ENCODE measurements at places on chromosomes 2 and 18.

- no peak for DNase-seq
Measured at GRCh38 chr2:161725297-161725696, 101.1 kb downstream of the SLC4A10 start.

- no peak for DNase-seq
Measured at GRCh38 chr18:79556829-79557585, 122.6 kb upstream of the CTDP1 start.

DNA sequence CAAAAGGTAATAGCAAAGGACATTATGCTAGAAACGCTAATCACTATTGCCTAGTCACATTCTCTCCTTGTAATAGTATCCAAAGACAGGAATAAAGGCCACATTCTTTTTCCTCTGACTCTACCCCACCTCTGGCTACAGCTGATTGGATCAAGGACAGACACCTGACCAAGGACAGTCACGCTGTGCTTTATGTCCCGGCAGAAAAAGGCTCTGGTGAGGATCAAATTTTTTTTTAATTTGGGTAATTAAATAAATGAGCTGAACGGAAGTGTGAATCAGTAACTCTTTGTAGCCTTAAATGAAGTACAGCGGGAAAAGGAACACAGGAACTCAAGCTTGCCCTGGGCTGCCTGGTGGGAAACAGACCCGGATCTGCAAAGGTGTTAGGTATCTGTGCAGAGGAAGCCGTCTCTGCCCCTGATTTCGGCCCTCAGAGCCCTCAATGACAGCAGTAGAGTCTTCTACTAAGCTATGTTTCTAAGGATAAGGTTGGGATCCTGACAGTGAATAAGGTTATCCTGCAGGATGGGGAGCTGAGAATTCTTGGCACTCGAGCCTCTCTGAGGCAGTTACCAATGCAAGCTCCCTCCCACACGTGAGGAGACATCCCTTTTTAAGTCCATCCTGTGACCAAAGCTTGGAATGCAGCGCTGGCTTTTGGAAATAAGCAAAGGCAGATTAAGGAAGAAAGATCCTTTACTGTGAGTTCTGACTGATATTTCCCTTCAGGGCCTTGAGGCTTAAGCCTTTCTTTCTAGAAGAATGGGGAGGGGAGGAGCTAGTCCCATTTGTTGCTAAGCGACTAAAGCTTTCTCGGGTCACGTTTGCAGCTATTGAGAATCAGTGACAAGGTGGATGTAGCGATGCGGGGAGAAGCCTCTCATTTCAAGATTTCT is 37.8 kb upstream of the IKZF2 start:
- DNase-seq, result no peak

GRCh38 chr2:26807788-26808460 is 22.1 kb downstream of the CENPA start:
- no peak for DNase-seq

GRCh38 chr2:238408615-238409340 is 17.9 kb upstream of the ASB1 start:
- DNase-seq, result no peak

- no peak for DNase-seq
Measured at GRCh38 chr2:30530346-30530745, 83.3 kb downstream of the LCLAT1 start.

DNA sequence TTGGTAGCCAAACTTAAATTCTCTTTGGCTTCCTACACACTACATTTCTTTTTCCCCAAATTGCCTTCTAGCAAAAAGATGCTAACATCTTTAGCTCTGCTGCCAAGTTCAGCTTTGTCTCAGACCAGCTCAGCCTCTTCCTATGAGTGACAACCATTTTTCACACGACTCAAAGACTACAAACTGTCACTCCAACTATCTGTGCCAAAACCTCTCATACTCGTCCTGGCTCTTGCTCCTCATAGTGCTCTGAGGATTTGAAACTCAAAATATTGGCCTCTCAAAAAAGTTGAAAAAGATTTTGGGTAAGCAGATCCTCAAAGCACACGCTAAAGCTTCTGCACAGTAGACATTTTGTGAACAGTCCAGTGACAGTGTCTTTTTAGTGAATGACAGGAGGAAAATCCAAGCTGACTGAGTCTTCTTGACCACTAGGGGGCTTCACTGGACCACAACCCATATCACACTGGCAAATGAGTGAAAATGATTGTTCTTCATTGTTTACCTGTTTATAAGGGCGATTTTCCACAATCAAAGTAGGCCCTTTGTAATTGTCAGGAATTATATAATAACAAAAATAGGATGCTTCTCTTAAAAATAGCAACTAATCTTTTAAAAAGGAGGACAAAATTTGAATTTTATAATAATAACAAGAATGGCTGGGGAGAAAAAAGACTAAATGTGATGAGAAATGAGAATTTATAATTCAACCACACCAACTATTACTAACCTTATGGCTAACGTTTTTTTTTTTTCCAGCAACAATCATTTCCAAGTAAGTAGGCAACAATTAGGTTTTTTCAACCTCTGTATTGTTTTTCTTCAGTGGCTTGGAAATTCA is 85.5 kb upstream of the PGAP1 start:
- no peak for DNase-seq

DNA sequence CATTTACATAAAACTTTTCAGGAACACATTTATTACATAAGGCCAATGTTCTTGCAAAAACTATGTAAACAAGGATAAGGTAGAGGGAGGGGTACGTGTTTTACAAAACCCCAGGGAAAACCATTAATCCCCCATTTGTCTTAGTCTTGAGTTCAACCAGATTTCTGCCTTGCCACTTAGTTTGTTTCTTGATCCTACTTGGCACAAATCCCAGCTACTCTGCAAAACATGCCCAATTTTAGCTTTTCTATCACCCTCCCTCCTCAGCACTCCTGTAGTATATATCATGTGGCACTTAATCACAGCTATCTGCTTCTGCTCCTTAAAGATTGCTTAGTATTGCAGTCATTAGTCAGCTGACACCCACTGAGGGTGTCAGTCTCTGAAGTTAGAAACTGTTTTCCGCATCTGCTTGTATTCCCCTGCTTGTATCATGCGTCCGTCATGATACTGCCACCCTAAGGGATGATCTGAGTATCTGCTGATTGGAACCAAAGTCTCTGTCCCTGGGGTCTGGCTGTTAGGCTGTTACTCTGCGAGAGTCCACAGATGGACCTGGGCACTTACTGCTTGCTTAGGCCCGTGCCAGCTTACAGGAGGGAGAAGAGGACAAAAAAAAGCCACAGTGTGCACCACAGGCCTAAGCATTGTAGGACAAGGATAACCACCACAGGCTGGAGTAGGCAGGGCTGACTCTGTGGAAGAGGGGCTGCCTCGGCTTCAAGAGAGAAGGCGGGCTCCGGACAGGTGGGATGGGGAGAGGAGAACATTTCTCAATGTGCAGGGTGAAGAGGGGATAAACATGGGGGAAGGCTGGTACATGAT is 82.2 kb downstream of the EPAS1 start:
- no peak for DNase-seq

- DNase-seq, result no peak
Measured at GRCh38 chr2:223894009-223894408, 51.1 kb downstream of the WDFY1 start.

GRCh38 chr2:83640506-83640905 is 818.6 kb downstream of the SUCLG1 start:
- no peak for DNase-seq

Measured in stimulated activated CD4-positive, alpha-beta T cell treated with anti-CD3 and anti-CD28 coated beads, Interleukin-12 subunit alpha, Interleukin-12 subunit beta, amount 100 ng/mL, for 24 hours (primary cell).